SW 1271 (cell line): ENCODE measurements at places on chromosomes 2 and 18.

DNA sequence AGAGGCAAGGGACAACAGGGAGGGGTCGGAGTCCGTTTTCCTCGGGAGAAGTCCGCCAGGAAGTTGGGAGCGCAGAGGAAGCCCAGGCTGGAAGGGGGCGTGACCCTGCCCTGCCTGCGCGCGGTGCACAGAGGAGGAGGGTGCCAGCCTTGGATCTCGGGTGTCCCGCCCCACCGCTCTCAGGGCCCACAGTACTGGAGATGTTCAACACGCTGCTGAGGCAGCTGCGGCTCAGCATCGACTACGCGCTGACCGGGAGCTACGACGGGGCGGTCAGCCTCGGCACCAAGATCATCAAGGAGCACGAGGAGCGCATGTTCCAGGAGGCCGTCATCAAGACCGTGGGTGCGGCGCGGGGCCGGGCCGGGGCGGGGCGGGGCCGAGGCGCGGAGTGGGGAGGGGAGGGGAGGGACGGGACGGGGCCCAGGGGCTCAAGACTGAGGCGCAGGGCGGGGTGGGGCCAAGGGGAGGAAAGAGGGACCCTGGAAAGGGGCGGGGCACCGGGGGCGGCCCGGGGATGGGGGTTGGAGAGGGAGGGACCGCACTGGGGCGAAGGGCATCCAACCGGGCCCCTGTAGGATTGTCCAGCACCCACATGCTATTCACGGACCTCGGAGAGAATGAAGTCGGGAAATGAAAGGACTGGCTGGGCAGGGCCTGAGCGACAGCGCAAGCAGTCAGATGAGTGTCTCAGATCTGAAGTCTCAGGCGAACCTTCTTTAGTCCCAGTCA, 36.6 kb downstream of the POMC start:
- DNase-seq, result no peak

DNA sequence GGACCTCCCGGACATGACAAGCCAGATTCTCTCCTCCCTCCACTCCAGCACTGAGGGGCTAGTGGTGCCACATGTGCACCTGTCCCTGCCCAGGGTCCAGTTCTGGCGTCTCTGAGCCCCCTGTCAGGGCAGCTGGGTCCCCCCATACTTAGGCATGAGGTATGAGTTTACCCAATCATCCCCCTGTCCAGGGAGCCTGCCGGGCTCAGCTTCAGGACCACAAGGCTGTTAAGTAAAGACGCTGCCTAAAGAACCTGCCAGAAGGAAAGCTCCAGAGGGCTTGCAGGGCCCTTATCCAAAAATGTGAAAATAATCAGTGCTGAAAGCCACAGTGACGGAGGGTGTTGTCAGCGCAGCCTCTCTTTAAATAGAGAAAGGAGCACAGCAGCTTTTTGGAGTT, 40.0 kb downstream of the SH3BP4 start:
- DNase-seq, result no peak

DNA sequence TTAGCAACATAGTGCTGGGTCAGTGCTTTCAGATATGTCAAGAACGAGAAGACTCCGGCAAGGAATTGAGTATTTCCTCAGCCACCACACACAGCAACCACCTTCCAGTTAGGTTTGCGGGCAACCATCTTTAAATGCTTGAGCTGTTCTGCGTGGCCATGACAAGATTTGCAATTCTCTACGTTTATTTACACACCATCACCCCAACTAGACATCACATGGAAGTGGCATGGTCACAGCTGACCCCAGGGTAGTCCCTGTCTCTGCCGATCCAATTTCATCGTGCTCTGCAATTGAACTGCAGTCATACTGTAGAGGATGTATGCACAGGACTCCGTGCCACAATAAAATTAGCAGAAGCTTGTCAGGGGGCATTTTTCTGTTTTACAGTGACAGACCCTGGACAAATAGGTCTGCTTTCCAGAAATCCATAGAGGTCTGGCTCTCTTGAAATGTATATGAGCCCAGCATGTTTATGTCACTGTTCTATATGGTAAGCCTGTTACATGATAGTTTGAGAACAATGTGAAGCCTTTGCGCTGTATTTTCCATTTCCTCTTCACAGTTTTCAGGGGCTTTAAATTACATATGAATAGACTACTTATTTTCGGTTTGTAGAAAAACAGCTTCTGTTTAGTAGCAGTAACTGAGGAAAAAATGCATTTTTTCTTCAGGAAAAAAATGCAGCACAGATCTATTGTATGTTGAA, 605.2 kb downstream of the NR4A2 start:
- DNase-seq, result no peak

GRCh38 chr2:121197369-121198091, 87.5 kb downstream of the TFCP2L1 start:
- DNase-seq, result no peak

- no peak for DNase-seq
These were observed 505.7 kb upstream of the LRATD1 start for GRCh38 chr2:14126846-14127245.

GRCh38 chr2:128768041-128768440, 449.4 kb upstream of the HS6ST1 start:
- DNase-seq, result no peak

DNA sequence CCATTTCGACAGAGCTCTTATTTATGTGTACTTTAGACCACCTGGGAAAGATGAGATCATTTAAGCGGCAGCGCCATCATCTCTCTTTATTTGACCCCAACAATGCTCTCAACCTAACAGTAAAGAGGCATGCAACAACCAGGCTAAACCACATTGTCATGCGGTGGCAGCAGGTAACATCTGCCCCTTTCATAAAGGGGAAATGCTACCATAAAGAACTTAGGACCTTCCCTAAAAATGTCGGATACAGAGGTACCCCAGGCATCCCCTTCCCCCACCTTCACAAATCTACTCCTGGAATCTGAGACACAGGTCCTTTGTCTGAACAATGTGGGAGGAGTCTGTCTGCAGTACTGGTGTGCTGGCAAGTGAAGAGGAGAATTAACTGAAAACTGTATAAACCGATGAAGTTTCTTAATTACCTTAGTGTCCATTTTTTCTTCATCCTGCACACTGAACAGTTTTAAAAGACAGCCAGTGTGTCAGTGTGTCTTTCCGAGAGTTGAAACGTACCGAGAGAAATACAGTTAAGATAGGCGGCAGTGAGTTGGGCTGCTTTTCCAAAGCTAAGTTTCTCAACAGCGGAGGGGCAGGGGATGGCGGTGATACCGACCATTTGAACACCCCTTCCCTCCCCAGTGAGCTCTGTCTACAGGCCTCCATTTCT, 1.9 kb downstream of the MEX3C start:
- DNase-seq, result no peak

DNA sequence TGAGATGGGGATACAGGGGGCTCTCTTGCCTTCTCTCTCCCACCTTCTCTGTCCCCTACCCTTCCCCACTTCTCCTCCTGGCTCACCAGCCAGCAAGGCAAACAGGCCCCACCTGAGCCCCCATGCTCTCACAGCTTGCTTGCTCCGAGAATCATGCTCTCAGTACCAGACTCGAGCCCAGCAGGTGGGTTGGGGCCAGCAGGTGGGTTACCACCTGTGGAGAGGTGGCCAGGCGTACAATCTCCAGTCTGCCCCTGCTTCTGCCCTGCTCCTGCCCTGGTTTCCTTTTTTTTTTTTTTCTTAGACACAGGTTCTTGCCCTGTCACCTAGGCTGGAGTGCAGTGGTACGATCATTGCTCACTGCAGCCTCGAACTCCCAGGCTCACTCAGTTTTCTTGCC, 214.5 kb downstream of the SH3RF3 start:
- DNase-seq, result no peak

GRCh38 chr2:191389288-191389687, 144.1 kb downstream of the MYO1B start:
- no peak for DNase-seq

DNA sequence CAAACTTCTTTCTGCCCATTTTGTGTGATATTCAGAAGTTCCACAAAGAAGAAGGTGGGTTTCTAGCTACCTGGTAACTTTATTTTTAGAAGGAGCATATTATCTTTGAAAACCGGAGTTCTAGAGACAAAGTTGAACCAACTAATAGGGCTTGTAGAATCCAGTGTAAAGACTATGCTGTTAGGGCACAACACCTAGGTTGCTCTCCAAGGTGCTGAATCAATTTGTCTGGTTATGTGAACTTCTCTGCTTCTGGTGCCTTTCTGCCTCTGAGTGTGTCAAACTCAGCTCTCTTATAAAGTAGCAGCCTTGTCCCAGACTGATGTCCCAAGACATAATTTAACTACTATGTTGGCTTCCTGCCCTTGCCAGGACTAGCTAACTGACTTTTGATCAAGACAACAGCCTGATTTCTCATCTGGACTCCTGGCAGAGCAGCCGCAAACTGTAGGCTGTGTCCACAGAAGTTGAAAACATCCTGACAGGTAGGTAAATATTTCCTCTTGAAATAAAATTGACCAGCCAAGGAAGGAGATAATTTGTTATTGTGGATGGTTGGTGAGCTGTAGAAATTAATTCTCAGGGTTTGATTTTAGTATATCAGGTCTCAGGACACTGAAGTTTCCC, 119.4 kb downstream of the CYRIA start:
- no peak for DNase-seq

- no peak for DNase-seq
These were observed 59.9 kb downstream of the ADI1 start for GRCh38 chr2:3459185-3460015.

- no peak for DNase-seq
These were observed 28.3 kb downstream of the BCL2 start for GRCh38 chr18:63291278-63291677.

GRCh38 chr2:96869281-96869821, 529 bp downstream of the SEMA4C start:
- DNase-seq, result no peak

- no peak for DNase-seq
These were observed 194.5 kb downstream of the LOXHD1 start for GRCh38 chr18:46462523-46462922.

- peak; percentile 8 for DNase-seq
These were observed 92.5 kb upstream of the MAP2 start for GRCh38 chr2:209331291-209331844.

DNA sequence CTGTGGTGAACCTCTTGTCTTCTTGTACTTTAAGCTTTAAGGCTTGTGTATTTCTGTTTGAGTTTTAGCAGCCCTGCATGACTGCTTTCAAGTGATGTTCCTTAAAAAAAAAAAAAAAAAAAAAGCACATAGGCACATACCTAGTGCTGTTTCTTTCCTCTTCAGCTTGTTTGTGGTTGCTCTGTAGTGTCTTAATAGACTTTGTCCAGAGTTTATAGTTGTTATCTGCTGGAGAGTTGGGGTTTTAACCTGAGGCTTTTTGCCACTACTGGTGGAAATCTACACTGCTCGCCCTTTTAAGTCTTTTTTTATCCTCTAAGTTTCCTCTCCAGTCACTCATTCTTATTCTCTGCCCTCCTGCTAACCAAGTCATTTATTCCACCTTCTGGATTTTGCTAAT, 34.5 kb downstream of the AGFG1 start:
- DNase-seq, result no peak

DNA sequence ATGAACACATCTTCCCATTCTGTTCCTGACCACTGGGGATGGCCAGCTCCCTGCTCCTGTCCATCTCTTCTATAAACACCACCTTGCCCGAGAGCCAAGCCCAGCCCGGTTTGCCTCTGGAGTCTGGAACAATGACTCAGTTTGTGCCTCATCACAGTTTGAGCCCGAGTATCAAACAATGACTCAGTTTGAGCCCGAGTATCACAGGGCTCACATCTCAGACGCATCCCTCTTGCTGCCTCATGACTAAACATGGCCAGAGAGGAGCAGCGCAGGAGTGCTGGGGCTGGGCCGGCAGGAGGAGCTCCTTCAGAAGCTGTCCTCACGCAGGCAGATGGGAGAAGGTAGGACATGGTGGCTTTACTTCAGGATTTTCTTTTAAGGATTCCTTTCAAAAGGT, 68.7 kb downstream of the PXDN start:
- peak; percentile 55 for DNase-seq

DNA sequence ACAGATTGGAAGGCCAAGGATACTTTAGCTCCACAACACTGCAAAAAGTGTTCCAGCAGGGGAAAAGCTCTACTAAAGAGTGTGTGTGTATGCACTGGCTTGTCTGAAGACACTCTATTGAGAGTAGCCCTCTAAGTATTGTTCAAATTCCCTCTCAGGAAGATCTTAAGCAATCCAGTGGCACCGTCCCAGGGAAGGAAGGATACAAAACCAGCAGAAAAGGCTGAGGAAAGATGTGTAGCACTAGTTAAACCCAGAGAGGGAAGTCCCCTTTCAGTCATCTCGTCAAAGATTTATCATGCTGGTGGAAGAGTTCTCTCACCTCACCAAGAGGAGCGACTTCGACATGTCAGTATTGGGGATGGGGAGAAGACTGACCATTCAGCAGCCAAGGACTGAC, 50.5 kb downstream of the DHRS9 start:
- DNase-seq, result no peak
